ENCODE measurements at places on chromosomes 11 and 22.

DNA sequence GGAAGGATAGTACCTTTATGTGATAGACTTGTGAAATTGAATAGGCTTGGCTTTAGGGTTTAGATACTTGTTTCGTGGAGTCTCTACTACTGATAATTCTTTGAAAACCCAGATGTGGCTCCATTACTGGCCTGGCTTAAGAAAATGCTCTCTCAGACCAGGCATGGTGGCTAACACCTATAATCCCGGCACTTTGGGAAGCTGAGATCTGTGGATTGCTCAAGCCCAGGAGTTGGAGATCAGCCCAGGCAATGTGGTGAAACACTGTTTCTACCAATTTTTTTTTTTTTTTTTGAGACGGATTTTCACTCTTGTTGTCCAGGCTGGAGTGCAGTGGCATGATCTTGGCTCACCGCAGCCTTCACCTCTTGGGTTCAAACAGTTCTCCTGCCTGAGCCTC lies 40.9 kb downstream of the ATG13 start:
- no peak for DNase-seq

DNA sequence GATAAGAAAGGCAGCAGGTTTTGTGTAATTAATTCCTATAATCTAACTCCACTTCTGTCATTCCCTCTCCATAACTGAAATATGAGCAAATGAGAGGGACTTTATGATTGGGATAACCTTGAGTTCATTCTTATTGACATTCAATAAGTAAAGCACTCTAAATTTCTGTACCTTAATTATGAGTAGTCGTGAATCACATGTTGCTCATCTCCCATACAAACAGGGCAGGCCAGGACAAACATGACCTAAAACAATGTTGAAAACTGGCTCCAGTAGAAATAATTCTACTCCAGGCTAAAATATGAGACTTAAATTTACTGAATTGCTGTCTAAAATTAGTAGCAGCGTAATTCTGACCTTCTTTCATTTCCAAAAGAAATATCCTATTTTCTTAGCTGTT lies 505.4 kb downstream of the NELL1 start:
- no peak for DNase-seq

DNA sequence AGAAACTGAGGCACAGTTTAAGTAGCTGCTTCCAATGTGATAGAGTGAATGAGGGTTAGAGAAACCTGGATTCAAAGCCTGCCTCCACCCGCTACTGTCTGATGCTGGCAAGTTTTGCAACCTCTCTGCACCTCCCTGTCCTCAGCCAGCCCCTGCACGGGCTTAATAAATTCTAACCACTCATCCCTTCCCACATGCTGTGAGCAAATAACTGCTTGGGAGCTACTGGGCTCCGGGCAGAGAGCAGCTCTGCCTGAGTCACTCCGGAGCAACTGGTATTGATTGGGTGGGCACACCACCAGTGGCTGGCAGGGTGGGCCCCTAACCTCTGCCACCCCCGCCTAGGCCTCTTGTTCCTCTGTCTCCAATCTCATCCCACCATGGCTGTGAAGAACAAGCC lies 104.3 kb upstream of the SYT13 start:
- no peak for DNase-seq

GRCh38 chr22:17910561-17911311 lies 113.6 kb downstream of the MICAL3 start:
- no peak for DNase-seq

- no peak for DNase-seq
Measured at GRCh38 chr22:30474683-30475424, 3.0 kb upstream of the SEC14L3 start.

DNA sequence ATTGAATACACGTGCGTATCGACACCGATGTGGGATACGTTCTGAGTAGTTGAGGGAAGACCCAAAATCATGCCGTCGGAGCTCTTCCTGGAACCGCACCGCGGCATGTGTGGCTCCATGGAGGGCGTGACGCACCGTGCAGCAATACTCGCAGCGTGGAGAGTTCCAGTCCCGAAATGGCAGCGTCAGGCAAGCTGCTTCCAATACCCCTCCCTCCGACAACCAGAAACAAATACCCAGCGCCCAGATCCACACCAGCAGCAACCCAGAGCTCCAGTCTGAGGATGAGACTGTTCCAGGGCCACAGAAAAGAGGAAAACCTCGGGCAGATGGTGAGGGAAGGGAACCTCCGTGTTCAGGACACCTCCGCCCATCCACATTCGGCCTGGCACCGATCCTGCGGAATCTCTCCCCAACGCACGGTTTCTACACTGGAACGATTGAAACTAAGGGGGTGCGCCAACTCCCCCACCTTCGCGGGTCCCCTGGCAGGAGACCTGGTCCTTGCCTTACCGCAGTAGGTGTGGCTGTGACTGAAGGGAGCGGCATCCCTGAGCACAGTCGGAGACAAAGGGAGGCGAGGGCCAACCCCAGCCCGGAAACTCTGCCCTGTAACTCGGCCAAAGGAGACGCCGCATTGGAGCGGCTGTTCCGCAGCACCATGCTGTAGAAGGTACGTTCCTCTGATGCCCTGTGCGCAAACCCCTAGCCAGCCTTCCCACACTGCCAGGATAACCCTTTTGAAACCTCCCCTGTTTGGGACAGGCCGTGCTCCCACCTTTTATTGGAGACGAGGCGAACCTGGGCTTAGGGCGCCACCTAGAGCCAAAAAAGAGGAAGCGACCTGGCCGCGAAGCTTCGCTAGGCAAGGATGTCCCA lies 28.2 kb downstream of the DBX1 start:
- DNase-seq = peak; percentile 44

GRCh38 chr11:2360081-2360642 lies 16.9 kb upstream of the CD81 start:
- no peak for DNase-seq

- no peak for DNase-seq
Measured at GRCh38 chr11:20457001-20457799, 69.7 kb downstream of the PRMT3 start.

- DNase-seq = no peak
Measured at GRCh38 chr11:74532501-74533246, 39.1 kb upstream of the LIPT2 start.

DNA sequence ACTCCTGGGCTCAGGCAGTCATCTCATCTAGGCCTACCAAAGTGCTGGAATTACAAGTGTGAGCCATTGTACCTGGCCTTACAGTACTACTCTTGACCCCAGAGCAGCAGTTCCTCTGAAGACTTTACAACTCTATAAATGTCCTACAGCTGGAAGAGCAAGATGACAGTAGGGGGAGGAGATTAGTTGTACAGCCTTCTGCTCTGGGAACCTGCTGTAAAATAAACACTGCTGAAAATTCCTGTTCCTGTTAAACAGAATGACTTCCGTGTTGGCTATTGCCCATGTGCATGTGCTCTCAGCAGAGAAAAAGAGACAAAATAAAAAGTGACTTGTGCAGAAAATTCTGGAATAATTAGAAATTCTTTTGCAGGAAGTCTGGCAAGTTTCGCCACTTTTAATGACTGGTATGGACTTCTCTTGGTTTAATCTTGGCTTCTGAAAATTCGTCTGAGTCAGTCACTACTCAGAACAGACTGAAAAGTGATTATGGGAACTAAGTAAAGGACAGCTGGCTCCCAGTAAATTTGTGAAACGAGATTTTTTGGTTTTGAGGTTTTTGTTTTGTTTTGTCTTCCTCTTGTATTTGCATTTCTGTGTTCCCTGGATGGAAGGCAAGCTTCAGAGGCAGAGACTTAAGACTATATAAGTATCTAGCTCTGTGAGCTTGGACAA lies 955.7 kb downstream of the DLG2 start:
- DNase-seq = no peak

GRCh38 chr11:10954184-10954583 lies 96.3 kb upstream of the ZBED5 start:
- DNase-seq = no peak

DNA sequence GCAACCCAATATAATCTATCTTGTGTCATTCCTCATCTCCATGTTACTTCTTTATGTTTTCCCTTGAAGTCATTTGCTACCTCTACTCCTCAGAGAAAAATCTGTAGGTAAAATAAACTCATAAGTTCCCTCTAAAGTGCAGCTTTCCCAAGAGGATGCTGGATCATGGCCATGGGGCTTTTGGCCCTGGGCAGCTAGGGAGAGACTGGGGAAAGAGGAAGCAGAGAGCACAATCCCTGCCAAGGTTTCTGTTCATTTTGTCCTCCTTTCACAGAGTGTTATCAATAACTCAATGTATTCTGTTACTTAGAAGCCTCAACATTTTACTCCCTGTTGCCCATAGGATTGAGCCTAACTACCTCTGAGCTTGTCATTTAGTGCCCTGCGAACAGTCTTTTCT lies 9.0 kb downstream of the RNF121 start:
- no peak for DNase-seq

- DNase-seq = no peak
Measured at GRCh38 chr22:36546932-36547331, 18.0 kb upstream of the EIF3D start.

DNA sequence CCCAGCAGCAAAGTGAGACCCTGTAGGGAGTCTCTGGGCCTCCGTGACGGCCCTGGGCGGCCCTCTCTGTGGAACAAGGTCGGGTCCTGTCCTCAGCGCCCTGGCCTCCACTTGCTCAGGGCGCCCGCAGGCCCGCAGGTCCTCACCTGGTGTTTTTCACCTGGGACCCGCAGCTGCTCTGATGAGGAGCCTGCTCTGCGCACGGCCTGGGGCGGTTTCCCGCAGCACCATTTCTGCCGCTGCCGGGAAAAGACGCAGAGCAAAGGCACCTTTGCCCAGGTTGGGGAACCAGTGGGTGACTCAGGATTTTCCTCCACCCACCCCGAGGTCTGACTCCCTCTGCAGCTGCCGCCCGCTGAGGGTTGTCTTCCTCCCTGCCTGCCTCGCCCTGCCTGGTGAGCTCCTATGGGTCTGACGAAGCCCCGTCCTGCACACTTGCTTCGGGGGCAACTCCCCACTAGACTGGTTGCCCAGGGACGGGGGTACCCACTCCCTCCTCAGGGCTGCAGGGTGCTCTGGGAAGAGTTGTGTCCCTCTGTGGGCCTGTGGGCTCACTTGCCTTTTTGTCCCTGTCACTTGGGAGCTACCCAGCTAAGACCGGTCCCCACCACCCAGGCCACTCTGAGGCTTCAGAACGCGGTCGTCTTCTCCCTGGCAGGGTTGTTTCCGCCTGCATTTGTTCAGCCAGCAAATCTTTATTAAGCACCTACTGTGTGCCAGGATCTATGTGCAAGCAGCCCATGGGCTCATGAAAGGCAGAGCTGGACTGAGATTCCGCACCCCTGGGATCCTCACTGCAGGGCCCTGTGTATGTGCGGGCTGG lies 89.5 kb downstream of the KCNQ1 start:
- DNase-seq = no peak

- DNase-seq = no peak
Measured at GRCh38 chr11:22049276-22049675, 143.6 kb upstream of the ANO5 start.

- DNase-seq = no peak
Measured at GRCh38 chr11:4084406-4085125, 10.0 kb upstream of the RRM1 start.

DNA sequence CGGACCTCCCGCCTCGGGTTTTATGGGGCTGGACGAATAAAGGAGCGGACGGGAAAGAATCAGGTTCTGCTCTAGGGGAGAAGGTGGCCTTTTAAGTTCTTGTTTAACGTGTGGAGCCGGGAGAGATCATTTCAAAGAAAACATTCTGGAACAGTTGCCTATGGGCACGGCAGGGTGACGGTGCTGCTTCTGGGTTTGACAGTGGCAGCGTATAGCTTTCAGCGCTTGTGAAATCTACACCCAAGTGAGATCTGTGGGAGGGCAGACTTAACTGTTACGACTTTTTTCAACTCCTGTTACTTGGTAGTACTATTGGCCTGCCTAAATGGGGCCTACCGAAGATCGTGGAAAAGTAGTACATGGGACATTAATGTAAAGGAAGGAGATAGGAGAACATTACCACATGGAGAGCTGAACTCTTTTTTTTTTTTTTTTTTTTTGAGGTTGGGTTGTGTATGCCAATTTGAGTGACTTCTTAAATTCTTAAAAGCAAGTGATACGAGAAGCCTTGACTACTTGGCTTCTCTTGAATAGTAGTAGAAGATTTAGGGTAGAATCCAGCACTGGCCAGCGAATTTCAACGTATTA lies 743 bp downstream of the USP47 start:
- DNase-seq = peak; percentile 45

DNA sequence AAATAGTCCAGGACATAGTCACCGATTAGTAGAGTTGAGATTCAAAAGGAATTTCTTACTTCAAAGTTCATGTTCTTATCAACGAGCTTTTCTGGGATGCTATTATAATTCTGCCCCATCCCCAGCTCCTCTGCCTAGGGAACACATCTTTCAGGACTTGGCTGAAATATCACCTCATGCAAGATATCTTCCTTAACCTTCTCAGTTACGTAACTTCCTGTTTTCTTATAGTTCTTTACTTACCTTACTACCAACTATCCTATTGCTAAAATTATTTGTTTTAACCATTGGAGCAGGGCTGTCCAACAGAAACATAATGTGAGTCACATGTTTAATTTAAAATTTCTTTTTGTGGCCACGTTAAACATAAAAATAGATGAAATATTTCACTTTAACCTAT lies 2.3 kb downstream of the NARS2 start:
- DNase-seq = no peak

- DNase-seq = peak; percentile 1
Measured at GRCh38 chr11:47003180-47003877, 66.8 kb downstream of the CSTPP1 start.

- no peak for DNase-seq
Measured at GRCh38 chr11:126345759-126346585, 9.5 kb upstream of the ST3GAL4 start.

- DNase-seq = no peak
Measured at GRCh38 chr11:119650251-119650650, 78.7 kb downstream of the NECTIN1 start.

DNA sequence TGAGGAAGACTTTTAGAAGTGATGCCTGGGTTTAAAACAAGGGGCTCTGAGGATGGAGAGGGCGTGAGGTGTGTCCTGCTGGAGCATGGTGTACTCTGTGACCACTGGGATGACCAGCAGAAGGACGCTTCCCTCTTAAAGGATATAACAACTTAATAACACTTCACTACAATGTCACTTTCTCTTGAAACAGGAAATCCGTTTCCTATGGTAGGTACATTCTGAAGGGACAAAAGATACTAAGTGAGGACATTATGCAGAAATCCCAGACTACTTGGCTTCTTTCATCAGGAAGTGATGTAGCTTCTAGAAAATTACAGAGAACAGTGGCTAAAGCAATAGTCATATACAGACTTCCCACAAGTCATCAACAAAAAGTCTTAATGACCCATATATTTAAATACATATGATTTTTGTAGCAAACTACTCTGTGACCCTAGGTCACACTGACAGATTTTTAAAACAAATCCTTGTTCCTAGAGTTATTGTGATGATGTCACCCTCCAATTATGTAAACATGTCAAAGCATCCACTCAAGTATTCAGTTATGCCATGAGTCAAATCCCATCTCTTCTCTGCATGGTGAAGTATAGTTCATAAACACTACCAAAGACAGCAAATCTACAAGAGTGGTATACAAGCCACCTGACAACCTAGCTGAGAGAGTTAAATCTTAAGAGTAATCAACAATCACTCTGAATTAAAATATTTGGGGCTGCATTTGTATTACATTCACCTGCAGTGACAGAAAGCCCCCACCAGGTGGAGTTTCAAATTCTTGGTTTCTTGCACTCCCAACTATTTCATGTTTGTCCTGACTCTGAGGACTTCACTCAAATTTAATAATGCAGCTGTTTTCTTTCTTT lies 32.8 kb downstream of the PITPNB start:
- DNase-seq = peak; percentile 30

All from stimulated activated CD4-positive, alpha-beta T cell treated with anti-CD3 and anti-CD28 coated beads, Interleukin-2, amount 100 ng/mL, for 48 hours (primary cell).